Vagina (tissue), 2 donors: ENCODE measurements at places on chromosomes 7 and 10.

GRCh38 chr10:91521439-91521838, 111.3 kb downstream of the HECTD2 start:
- H3K27ac ChIP-seq, result no peak overlapping the region
- H3K4me3 ChIP-seq, result no peak overlapping the region
- H3K36me3 ChIP-seq, result no peaks in the 10 kb centered on the region
- no peaks in the 10 kb centered on the region for H3K27me3 ChIP-seq
- peaks cover 19% of the 10 kb centered on the region for H3K4me1 ChIP-seq

- H3K27me3 ChIP-seq, result no peaks in the 10 kb centered on the region
- H3K4me1 ChIP-seq, result peaks cover 9% of the 10 kb centered on the region
- no peak for DNase-seq
- H3K36me3 ChIP-seq, result no peaks in the 10 kb centered on the region
- H3K4me3 ChIP-seq, result no peak overlapping the region
- no peak overlapping the region for H3K27ac ChIP-seq
These were observed 31.1 kb downstream of the ACSM6 start for GRCh38 chr10:95225136-95225535.

GRCh38 chr10:1625731-1626130, 111.6 kb downstream of the ADARB2 start:
- H3K27me3 ChIP-seq, result no peaks in the 10 kb centered on the region
- no peaks in the 10 kb centered on the region for H3K4me1 ChIP-seq
- H3K36me3 ChIP-seq, result no peaks in the 10 kb centered on the region
- DNase-seq, result peak; percentile 76

GRCh38 chr7:6164491-6164890, 107.9 kb downstream of the CYTH3 start:
- no peaks in the 10 kb centered on the region for H3K27me3 ChIP-seq
- no peaks in the 10 kb centered on the region for H3K4me1 ChIP-seq
- H3K27ac ChIP-seq, result no peak overlapping the region

DNA sequence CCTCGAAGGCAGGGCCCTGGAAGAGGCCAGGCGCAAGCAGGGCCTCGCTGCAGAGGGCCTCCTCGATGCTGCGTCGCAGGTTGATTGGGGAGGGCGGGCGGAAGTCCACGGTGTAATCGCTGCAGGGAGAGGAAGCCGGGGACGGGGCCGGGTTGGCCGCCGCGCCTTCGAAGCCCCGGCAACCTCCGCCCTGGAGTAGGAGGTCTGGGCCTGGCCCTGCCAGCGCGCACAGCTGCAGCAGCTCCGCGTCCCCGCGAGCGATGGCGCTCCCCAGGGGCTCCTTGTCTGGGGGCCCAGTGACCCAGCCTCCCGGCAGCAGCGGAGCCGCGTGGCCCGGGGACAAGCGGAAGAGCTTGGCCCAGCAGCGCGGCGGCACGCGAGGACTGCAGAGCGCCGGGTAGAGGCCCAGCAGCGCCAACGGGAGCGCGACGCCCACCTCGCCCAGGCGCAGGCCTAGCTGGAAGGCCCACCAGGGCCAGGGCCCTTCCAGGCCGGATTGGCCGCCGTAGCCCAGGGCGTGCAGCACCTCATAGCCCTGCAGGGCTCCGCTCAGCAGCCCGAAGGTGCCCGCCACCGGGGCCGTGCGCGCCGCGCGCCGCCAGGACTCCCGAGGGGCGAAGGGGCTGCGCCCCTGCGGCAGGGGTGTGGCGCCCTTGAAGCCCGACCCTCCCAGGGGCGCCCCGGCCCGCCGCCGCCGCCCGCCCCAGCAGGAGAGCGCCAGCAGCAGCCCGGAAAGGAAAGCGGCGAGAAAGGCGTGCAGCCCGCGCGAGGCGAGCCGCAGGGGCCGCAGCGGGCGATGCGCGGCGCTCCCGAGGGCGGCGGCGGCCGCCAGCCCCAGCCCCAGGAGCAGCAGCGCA, 7.8 kb upstream of the RBM28 start:
- no peak for DNase-seq
- no peaks in the 10 kb centered on the region for H3K36me3 ChIP-seq
- H3K4me1 ChIP-seq, result peaks cover 10% of the 10 kb centered on the region
- no peak overlapping the region for H3K27ac ChIP-seq

- no peak overlapping the region for H3K4me3 ChIP-seq
- no peaks in the 10 kb centered on the region for H3K27me3 ChIP-seq
These were observed 145.3 kb downstream of the BTAF1 start for GRCh38 chr10:92068900-92069299.

DNA sequence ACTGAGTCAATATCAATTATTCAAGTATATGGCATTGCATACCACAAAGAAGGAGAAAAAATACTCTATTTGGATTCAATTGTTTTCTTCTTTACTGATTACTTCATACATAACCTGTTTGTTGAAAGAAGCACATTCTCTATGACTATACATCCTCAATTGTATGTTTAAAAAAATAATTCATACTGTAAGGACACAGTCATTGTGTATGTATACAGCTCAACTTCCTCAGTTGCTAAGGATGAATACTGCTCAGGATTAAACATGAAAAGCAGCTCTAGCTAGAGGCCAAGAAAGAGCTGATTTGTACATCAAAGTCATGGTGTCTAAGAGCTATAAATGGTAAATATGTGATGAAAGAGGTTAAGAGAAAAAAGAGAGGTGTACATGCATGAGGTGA, 15.8 kb upstream of the BPGM start:
- no peak overlapping the region for H3K4me3 ChIP-seq
- H3K36me3 ChIP-seq, result no peaks in the 10 kb centered on the region
- no peak overlapping the region for H3K27ac ChIP-seq

GRCh38 chr10:61338146-61338545, 115.0 kb downstream of the TMEM26 start:
- no peaks in the 10 kb centered on the region for H3K27me3 ChIP-seq
- no peak overlapping the region for H3K27ac ChIP-seq
- DNase-seq, result no peak
- H3K4me3 ChIP-seq, result no peak overlapping the region
- no peaks in the 10 kb centered on the region for H3K36me3 ChIP-seq

GRCh38 chr7:88396295-88396947, 89.7 kb upstream of the STEAP4 start:
- H3K36me3 ChIP-seq, result no peaks in the 10 kb centered on the region
- H3K27me3 ChIP-seq, result no peaks in the 10 kb centered on the region
- no peak overlapping the region for H3K27ac ChIP-seq
- no peak overlapping the region for H3K4me3 ChIP-seq
- no peak for DNase-seq
- H3K4me1 ChIP-seq, result no peaks in the 10 kb centered on the region

GRCh38 chr10:11478807-11479206, 132.6 kb downstream of the USP6NL start:
- H3K27me3 ChIP-seq, result no peaks in the 10 kb centered on the region
- no peak overlapping the region for H3K27ac ChIP-seq
- H3K4me3 ChIP-seq, result no peak overlapping the region
- H3K36me3 ChIP-seq, result no peaks in the 10 kb centered on the region
- no peaks in the 10 kb centered on the region for H3K4me1 ChIP-seq

- H3K27ac ChIP-seq, result no peak overlapping the region
- DNase-seq, result no peak
- H3K27me3 ChIP-seq, result no peaks in the 10 kb centered on the region
These were observed 104.8 kb downstream of the EMX2 start for GRCh38 chr10:117647306-117647705.

- DNase-seq, result no peak
- no peak overlapping the region for H3K27ac ChIP-seq
- no peak overlapping the region for H3K4me3 ChIP-seq
- no peaks in the 10 kb centered on the region for H3K27me3 ChIP-seq
- peaks cover 8% of the 10 kb centered on the region for H3K4me1 ChIP-seq
These were observed 11.0 kb downstream of the SORBS1 start for GRCh38 chr10:95550073-95550672.

GRCh38 chr7:137715121-137715520, 131.7 kb downstream of the DGKI start:
- H3K4me1 ChIP-seq, result no peaks in the 10 kb centered on the region
- no peak overlapping the region for H3K4me3 ChIP-seq
- DNase-seq, result no peak
- H3K36me3 ChIP-seq, result no peaks in the 10 kb centered on the region
- no peaks in the 10 kb centered on the region for H3K27me3 ChIP-seq

DNA sequence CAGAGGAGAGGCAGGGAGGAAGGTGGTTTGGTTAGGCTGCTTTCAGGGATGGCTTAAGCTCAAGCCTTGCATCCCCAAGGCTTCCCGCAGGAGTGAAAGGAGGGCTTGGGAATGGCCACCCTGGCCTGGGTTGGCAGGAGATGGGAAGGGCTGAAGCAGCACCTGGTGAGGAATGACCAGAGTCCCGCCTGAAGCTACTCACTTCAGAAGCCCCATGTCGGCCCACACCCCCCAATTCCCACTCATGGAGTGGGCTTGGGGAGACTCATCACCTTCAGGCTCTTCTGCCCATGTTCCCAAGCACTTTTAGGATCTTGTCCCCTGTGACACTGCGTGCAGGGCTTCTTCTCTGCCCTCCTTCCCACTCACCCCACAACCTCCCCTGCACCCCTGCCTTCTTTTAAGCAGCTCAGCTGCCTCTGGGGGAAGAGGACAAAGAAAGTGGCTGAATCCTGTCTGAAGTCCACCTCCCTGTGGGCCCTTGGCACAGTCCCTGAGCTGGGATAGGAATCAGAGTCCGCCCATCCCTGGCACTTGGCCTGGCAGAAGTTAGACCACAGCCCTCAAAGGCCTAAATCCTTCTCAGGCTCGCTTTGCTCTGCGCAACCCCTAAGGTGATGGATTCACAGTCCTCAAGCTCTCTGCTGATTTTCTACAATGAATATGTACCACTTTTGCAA, 16.5 kb downstream of the RGR start:
- H3K27ac ChIP-seq, result no peak overlapping the region
- no peaks in the 10 kb centered on the region for H3K4me1 ChIP-seq
- no peaks in the 10 kb centered on the region for H3K36me3 ChIP-seq
- no peak overlapping the region for H3K4me3 ChIP-seq
- no peaks in the 10 kb centered on the region for H3K27me3 ChIP-seq

DNA sequence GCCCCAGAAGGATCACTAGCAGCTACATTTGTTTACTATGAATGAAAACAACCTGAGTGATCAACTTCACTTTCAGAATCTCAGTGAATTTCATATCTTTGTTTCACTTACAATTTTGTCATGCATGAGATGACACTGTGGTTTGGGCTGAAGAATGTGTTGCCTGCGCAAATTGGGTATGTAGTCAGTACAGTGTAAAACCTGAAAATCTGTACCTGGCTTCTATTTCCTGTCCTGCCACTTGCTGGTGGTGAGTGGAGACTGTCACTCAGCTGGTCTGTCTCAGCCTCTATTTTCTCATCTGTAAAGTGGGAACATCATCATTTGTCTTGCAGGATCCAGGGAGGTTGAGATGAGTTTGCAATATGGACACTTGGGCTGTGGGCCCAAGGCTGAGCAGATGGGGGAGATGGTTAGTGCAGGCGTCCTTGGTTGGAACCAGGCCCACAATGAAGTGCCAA, 118.0 kb downstream of the WDFY4 start:
- no peaks in the 10 kb centered on the region for H3K36me3 ChIP-seq
- DNase-seq, result no peak
- no peak overlapping the region for H3K27ac ChIP-seq
- H3K4me3 ChIP-seq, result no peak overlapping the region
- H3K4me1 ChIP-seq, result no peaks in the 10 kb centered on the region
- H3K27me3 ChIP-seq, result no peaks in the 10 kb centered on the region

DNA sequence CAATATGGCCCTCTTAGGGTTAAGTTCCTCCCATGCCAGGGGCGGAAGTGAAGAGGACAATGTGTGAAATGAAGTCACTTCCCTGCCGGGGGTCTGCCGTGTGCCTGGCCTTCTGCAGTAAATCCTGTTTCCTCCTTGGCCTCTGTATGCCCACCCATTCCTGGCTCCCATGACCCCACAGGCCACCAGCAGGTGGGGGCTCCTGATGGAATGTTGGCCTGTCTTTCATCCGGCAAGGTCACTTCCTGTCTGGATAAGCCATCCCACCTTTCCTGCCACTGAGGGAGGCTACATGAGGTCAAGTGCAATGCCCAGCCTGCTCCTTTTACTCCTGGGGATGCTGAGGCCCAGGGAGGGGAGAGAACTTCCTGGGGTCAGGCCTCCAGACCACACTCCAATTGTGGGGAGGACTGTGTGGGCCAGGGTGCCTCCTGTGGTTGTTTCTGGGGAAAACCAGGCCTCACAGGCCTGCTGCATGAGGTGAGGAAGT, 22.3 kb downstream of the PALD1 start:
- no peak overlapping the region for H3K4me3 ChIP-seq
- H3K27ac ChIP-seq, result no peak overlapping the region
- no peaks in the 10 kb centered on the region for H3K27me3 ChIP-seq
- H3K36me3 ChIP-seq, result no peaks in the 10 kb centered on the region

- H3K4me1 ChIP-seq, result no peaks in the 10 kb centered on the region
- H3K4me3 ChIP-seq, result no peak overlapping the region
- H3K27ac ChIP-seq, result no peak overlapping the region
- H3K36me3 ChIP-seq, result no peaks in the 10 kb centered on the region
These were observed 95.0 kb downstream of the TAF3 start for GRCh38 chr10:7913126-7913872.

GRCh38 chr10:60073397-60073780, 167.0 kb upstream of the CCDC6 start:
- no peak overlapping the region for H3K27ac ChIP-seq
- H3K4me3 ChIP-seq, result no peak overlapping the region
- H3K27me3 ChIP-seq, result no peaks in the 10 kb centered on the region
- no peak for DNase-seq
- H3K36me3 ChIP-seq, result no peaks in the 10 kb centered on the region
- no peaks in the 10 kb centered on the region for H3K4me1 ChIP-seq

DNA sequence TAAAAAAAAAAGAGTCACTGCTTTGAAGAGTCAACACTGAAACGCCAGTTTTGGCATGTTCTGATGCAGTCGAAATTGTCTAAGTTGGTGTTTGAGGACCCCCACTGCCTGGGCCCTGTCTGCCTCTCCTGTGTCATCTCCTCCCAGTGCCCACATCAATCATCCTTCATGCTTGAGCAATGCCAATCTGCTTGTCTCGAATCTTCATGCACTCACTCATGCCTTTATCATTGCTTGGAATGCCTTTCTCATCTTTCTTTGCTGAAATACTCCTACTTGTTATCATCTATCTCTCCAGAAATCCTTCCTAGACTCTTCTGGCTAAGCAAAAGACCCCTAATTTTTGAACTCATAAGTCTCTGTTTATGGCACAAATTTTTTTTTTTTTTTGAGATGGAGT, 42.1 kb upstream of the PLPP4 start:
- no peak overlapping the region for H3K4me3 ChIP-seq
- H3K36me3 ChIP-seq, result no peaks in the 10 kb centered on the region
- H3K4me1 ChIP-seq, result no peaks in the 10 kb centered on the region

DNA sequence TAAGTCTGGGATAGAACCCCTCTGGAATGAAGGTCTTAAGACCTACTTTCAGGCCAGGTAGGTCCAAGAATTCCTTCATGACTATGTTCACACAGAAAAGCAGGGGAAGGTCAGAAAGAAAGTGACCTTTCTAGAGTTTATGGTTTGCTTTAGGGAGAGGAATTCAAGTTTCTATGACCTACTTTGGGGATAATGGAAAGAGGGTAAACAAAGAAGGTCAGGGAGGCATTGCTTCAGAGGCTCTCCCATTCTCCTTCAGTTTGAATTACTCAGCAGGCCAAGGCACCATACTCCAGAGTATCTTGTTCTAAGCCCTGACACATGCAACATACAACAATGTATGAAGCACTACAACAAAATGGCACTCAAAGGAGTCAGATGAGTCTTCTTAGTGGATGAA, 11.5 kb upstream of the MACC1 start:
- no peak overlapping the region for H3K4me3 ChIP-seq
- H3K27ac ChIP-seq, result no peak overlapping the region
- peaks cover 7% of the 10 kb centered on the region for H3K4me1 ChIP-seq
- DNase-seq, result no peak
- no peaks in the 10 kb centered on the region for H3K27me3 ChIP-seq
